Activated T-helper 2 cell treated with anti-CD3 and anti-CD28 coated beads, Interferon-gamma antibody, Interleukin-2, Interleukin-4, amounts not matched to agents 10 μg/mL and 5 μg/mL and 100 μg/mL, durations not matched to agents 14 hours and 24 hours and 36 hours (primary cell): ENCODE measurements at places on chromosomes 1 and 21.

DNA sequence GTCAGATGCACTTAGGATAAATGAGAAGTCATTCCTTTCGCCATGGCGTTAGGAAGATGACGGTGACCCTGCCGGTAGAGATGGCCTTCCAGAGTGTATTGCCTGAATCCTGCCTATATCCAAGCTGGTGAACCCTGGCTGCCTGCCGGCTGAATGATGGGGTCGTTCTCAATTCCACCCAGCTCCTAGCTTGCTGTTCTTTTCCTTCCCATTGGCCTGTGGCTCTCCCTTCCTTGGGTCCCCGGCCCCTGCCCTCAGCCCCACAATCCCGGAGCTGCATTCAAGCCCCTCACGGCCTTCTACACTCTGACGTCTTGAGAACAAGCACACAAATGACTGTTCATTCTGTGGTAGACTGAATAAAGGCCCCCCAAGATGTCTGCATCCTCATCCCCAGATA is 28.2 kb upstream of the ZBTB21 start:
- DNase-seq: no peak

DNA sequence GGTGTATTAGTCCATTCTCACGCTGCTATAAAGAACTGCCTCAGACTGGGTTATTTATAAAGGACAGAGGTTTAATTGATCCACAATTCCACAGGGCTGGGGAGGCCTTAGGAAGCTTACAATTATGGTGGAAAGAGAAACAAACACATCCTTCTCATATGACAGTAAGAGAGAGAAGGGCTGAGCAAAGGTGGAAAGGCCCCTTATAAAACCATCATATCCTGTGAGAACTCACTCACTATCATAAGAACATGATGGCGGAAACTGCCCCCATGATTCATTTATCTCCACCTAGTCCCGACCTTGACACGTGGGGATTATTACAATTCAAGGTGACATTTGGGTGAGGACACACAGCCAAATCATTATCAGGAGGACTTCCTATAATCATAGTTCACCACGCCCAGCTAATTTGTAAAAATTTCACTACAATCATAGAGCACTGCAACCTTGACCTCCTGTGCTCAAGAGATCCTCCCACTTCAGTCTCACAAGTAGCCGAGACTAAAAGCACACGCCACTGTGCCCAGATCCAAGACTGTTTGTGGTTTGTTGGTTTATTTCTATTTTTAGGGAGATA is 164.9 kb downstream of the RERE start:
- no peak for DNase-seq

GRCh38 chr1:52876843-52877242 is 34.3 kb downstream of the ZYG11A start:
- no peak for DNase-seq

GRCh38 chr1:160548960-160549664 is 26.1 kb upstream of the SLAMF6 start:
- no peak for DNase-seq

- no peak for DNase-seq
These were observed 44.3 kb downstream of the ARHGAP29 start for GRCh38 chr1:94193128-94193527.

- no peak for DNase-seq
These were observed 42.6 kb upstream of the GPR153 start for GRCh38 chr1:6303397-6304012.

DNA sequence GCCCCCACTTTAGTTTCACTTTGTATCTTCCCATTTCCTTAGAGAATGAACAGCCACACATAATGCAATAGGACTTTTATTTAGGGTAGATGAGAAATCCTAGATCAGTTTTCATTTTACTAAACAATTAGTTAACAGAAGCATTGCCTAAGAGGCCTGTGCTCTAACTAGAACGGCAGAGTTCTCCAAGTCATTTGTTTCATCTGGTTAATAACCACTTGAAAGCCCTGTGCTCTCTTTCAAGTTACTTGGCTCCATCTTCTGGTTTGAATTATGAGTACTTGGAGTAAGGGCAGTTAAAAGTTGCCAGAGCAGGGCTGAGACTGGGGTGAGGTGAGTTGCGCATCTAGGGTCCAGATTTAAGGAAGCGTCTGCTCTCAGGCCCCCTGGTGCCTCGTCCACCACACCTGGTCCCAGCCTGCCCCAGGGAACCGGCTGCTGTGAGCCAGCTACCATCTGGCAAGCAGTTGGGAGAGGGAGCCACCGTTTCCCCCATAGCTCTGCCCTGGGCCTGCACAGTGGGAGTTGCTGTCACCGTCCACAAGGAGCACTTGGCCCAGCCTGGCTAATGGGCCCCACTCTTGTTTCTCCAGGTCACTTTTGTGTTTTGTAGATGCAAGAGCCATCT is 18.1 kb upstream of the SLC44A3 start:
- DNase-seq: no peak

GRCh38 chr1:225746361-225747179 is 31.1 kb upstream of the SRP9 start:
- no peak for DNase-seq

- DNase-seq: no peak
These were observed at the start of gene LCE2A for GRCh38 chr1:152697701-152698600. Gene LCE2A (plus strand): TSS chr1:152698345. CDS start chr1:152698902, 557 bp downstream.

DNA sequence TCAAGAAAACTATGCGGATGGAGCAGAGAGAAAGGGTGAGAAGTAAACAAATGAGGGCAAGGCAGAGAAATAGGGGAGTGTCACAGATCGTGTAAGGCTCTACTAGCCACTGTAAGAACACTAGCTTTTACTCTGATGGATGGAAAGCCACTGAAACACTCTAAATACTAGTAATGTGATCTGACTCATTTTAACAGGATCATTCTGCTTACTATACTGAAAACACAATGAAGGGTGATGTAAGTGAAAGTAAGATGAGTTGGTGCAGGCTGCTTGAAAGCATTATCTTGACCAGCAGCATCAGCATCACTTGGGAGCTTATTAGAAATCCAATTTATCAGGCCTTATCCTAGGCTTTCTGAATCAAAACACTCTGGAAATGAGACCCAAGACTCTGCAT is 32.7 kb downstream of the TUT4 start:
- no peak for DNase-seq

GRCh38 chr1:225519166-225519863 is 91.5 kb upstream of the LBR start:
- no peak for DNase-seq

DNA sequence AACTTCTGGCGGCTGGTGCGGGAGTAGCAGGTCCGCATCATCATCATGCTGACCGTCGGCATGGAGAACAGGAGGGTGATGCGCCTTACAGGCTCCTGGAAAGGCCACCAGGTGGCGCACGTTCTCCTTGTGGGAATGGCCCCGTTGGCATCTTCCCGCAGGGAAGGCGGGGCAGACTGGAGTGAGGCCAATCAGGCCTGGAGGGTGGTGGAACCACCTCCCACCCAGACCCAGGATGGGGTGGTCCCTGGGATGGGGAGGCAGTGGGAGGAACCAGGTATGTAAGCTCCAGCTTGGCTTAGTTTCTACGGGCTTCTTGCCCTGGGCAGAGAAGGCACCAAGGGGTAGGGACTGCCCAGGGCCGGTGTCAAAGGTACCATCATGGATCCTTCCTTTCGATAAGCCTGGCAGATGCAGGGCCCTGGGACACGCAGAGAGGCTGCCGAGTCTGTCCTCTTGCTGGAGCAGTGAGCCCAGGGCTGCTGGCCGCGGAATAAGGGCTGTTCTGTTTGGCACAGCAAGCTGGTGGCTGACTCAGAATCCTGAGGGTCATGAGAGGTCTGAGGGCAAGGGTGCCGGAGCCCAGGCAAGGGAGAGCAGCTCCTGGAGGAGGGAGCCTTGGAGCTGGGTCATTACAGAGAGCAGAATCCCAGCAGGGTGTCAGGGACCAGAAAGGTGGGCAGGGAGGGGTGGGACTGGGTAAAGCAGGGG is 8.7 kb upstream of the LGR6 start:
- peak; percentile 53 for DNase-seq
